CD4-positive, alpha-beta T cell treated with Interferon alpha-2 for 1 hour (primary cell): ENCODE measurements at places on chromosomes 5 and 9.

- no peak for DNase-seq
These were observed 47.4 kb upstream of the GLDC start for GRCh38 chr9:6692881-6693361.

DNA sequence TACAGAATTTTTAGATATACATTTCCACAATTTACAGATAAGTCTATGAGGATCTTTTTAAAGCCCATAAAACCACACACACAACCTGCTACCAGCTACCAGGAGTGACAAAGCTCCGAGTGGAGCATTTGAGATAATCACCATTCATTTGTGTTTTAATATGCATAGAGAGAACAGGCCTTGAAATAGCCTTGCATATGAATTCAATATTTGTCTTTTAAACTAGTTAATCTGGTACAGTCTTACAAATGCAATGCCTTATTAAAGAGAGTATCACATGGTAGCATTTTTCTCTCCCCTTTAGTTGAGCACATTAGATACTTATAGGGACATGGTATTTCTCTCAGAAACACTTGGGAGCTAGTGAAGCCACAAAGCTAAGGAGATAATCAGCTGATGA lies 49.1 kb downstream of the SEMA5A start:
- no peak for DNase-seq

- DNase-seq = no peak
These were observed 90.0 kb upstream of the SV2C start for GRCh38 chr5:75993183-75993582.

DNA sequence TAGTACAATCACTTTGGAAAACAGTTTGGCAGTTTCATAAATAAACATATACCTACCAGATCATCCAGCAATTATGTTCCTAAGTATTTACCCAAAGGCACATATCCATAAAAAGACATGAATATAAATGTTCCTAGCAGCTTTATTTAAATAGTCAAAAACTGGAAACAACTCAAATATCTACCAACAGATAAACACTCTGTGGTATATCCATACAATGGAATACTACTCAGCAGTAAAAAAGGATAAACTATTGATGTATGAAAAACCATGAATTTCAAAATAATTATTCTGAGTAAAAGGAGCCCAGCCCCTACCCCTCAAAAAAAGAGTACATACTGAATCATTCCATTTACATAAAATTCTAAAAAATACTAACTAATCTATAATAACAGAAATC lies 232.7 kb upstream of the SLC30A5 start:
- no peak for DNase-seq

GRCh38 chr9:123102375-123103113 lies 69.1 kb downstream of the GPR21 start:
- no peak for DNase-seq

DNA sequence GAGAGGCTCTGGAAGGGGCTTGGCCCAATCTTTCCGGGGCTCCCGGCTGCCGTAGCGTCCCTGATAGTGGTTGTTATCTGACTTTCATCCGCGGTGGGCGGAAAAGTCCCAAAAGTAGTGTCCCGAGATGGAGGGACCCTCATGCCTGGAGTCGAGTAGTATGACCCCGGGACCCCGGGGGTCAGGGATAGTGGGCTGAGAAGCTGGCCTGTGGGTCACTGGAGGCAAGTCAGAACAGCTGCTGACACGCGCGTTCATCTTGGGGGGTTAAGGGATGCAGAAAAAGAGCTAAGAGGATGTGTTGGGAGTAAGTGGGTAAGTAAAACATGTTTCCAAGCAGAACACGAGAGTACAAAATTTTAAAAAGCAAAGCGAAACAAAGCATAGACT lies 123.4 kb downstream of the TMEM161B start:
- DNase-seq = no peak

GRCh38 chr5:61313960-61314681 lies 17.9 kb upstream of the ZSWIM6 start:
- DNase-seq = no peak

GRCh38 chr5:2430606-2431005 lies 320.9 kb downstream of the IRX2 start:
- DNase-seq = no peak

GRCh38 chr5:14211818-14212803 lies 69.0 kb downstream of the TRIO start:
- DNase-seq = no peak

DNA sequence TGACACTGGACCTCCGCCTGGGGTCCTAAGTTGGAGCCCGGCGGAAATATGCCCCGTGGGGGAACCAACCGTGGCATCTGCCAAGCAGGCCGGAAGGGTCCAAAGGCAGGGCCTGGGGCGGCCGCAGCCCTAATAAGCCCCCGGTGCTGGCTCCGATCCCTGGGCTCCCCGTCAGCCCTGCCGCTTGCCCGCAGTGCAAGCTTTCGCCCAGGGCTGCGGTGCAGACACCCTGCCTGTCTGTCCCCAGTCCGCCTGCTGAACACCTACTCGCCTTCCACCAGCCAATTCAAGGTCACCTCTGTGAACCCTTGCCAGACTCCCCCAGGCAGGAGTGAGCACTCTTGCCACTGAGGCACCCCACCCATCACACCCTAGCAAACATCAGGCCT lies 502 bp upstream of the PTGR1 start:
- DNase-seq = no peak

- no peak for DNase-seq
These were observed 9.0 kb upstream of the MYORG start for GRCh38 chr9:34385561-34386230.

- DNase-seq = no peak
These were observed 1.6 kb upstream of the SPZ1 start for GRCh38 chr5:80318212-80318611.

DNA sequence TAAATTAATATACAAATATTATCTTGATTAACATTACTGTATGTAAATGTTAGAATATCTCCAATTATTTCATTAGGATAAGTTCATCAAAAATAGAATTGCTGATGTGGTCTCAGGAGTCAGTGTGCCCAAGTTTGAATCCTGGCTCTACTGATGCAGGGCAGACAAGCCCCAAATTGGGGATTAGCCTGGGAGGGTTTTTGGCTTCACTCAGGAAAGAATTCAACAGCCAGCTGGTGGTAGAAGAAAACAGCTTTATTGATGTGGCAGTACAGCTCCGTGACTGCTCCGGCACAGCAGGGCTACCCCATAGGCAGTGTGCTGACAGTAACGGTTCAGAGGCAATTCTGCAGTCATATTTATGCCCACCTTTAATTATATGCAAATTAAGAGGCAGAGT lies 32.5 kb downstream of the COL27A1 start:
- no peak for DNase-seq

DNA sequence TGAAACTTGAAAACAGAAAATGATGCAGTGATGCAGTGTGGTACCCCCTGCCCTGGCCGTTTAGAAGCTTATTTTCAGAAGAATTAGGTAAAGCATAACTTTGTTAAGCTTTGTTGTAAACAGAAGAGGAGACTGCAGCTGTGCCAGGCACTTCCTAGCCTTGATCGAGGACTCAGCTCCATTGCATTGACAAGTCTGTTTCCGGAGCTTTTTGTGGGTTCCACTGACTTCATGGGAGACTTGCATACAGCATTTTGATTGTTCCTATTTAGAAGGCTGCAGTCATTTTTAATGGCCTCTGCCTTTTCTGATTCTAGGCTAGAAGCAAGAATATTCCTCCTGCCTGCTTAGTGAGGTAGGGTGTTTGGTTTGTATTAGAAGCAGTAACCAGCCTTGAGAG lies 12.3 kb downstream of the MVB12B start:
- DNase-seq = no peak

- no peak for DNase-seq
These were observed 3.1 kb downstream of the TSPAN17 start for GRCh38 chr5:176650354-176650884.

DNA sequence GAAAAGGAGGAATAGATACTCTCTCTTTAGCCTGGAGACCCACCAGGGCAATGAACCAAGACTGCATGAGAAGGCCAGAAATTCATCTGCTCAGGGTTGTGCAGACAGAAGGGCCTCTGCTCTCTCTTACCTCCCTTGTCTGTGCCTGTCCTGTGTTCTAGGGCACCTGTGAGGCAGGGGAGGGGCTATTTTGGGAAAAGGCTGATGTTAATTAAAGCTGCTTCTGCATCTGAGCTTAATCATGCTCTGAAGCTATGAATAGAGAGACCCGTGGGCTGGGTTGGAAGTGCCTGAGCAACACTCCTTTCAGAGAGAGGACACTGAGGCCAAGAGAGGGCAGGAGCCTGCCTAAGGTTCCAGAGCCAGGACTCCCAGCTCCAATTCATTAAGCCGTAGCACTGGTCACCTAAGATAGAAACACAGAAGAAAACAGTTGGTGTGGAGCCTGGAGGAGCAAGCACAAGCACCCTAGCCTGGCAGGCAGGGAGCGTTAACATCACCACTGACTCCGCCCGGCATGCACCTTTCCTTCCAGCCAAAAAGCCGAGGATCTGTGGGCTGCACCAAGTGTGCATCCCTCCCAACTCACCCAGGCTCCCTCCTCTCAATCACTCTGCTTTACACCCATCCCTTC lies 31.4 kb upstream of the STING1 start:
- DNase-seq = no peak

DNA sequence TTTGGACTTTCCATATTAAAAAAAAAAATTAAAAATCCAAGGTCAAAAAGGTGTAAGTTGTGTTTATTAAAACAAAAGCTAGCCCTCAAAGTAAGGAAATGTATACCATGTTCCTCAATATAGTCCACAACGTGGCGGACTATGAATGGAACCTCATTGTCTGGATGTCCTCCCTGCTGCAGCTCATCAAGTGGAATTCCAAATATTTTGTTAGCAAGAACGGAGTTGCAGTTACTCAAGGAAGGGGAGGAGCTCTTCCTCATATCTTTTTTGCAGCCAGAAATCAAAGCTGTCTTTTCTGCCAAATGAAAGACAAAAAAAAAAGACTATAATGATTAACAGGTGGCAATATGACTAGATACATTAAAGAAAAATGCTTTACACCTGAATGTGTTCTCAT lies 14.0 kb downstream of the FAM13B start:
- no peak for DNase-seq

DNA sequence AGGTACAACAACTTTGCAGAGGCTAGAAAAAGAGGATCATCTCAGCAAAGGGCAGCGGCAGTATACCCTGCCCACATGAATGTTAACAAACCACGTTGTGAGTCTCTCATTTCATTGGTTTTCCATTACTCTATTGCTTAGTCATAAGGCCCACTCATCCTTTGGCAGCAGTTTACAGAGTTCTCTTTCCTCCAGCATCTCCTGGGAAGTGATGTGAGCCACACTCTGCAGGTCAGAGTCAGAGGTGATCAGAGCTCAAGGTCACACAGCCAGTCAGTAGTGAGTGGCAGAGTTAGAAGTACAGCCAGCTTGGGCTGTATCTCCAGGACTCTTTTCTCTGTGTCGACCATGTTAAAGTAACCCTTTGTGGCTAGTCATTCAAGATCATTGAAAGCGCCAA lies 599.6 kb upstream of the GRAMD2B start:
- no peak for DNase-seq

DNA sequence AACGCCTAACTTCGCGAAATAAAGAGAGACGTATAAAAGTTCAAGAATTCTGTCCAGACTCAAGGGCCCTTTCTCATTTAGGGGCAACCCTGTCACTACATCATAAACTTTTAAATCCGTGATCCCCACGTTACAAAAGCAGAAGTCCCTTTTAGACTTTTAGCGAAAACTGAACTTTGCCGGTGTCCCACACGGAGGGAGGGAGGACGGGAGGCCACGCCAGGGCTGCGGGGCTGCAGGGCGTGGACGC lies 515 bp upstream of the F2R start:
- DNase-seq = no peak

- peak; percentile 37 for DNase-seq
These were observed 287.3 kb downstream of the EBF1 start for GRCh38 chr5:158812408-158812807.

DNA sequence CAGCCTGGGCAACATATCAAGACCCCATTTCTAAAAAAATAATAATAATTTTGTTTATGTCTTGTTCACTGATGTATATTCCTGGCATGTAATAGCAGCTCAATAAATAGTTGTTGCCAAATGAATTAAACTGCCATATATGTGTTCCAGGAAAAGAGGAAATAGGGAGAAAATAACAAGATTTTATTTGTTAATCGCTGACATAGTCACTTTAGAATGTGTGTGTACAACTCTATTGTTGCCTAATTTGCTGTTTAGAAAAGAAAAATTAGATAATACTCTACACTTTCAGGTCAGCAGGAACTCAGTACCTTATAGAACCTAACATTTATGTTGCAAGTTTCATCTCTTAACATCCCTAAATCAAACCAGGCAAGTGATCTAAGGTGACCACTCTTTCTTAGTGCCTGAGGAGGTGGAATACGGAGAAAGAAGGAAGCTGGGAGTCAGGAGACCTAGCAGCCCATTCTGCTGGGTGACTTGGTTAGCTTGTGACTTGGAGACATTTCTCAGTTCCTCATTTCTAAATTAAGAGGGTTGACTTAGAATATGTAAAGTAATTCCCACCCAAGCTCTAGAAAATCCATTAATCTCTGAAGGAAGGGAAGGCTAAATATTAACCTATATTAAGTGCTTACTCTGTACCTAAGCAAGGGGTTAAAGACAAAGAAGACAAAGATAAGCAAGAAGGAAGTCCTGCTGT lies 110.3 kb upstream of the IQGAP2 start:
- DNase-seq = no peak

DNA sequence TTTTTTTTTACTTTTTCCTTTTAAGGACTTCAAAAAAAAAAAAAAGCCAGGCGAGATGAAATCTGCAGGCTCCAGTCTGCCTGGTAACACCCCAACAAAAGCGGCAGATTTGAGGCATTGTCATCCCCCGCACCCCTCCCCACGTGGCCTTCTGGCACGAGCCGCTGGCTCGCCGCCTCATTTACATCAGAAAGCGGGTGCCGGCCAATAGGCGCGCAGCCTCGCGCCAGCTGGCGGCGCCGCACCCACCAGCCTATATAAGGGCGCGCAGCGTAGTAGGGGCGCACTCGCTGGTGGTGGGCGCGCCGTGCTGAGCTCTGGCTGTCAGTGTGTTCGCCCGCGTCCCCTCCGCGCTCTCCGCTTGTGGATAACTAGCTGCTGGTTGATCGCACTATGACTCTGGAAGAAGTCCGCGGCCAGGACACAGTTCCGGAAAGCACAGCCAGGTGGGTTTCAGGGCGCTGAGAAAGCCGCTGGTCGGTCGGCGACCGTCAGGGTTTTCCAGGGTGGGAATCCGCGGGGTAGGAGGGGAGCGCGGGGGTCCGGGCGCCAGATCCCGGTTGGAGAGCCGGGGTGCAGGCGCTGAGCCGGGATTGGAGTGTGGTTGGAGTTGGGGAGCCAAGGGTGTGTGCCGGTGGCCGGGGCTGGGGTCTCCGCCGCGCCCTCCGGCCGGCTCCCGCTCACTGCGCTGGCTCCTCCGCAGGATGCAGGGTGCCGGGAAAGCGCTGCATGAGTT lies at the start of gene GADD45G:
GADD45G (plus strand) TSS at position 284 of the 736 bp plus-strand sequence; CDS start at position 394, 110 bp downstream.
- DNase-seq = peak; percentile 86

DNA sequence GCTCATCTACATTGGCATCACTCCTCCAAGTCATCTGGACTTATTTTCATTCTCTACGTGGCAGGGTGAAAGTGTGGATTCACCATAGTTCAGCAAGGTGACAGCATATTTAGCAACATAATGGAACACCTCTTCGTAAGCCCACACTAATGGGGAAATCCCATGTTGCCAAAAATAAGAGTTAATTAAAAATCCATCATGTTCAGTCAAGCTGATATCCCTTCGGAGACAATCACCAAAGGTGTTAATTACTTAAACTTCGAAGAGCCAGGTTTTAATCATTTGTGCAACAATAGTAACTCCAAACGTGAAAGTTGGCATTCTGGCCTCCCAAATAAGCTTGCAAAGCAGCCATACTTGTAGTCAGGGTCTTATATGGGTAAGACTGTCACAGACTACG lies 242.9 kb downstream of the NSG2 start:
- DNase-seq = no peak
